Testis (tissue), 5 donors: ENCODE measurements at places on chromosomes 2 and 18. TPM values are rescaled to one million over a fixed set of nuclear protein-coding genes. Genes with fewer than 3 reads are reported as not detected.

- no peaks in the 10 kb centered on the region for H3K27me3 ChIP-seq
- no peak overlapping the region for H3K27ac ChIP-seq
- DNase-seq: no peak
- no peaks in the 10 kb centered on the region for H3K36me3 ChIP-seq
- H3K4me3 ChIP-seq: no peak overlapping the region
Observed at GRCh38 chr2:12350821-12351220, 365.9 kb upstream of the TRIB2 start.

- DNase-seq: peak; percentile 71
- H3K36me3 ChIP-seq: no peaks in the 10 kb centered on the region
- H3K27me3 ChIP-seq: no peaks in the 10 kb centered on the region
- H3K4me1 ChIP-seq: peaks cover 10% of the 10 kb centered on the region
- H3K4me3 ChIP-seq: no peak overlapping the region
Observed at GRCh38 chr2:63819765-63820717, 21.7 kb upstream of the UGP2 start.

GRCh38 chr18:10410472-10411308, 43.7 kb upstream of the APCDD1 start:
- no peak overlapping the region for H3K27ac ChIP-seq
- H3K36me3 ChIP-seq: no peaks in the 10 kb centered on the region
- H3K4me1 ChIP-seq: no peaks in the 10 kb centered on the region
- no peak overlapping the region for H3K4me3 ChIP-seq
- no peaks in the 10 kb centered on the region for H3K27me3 ChIP-seq

GRCh38 chr2:152166633-152167032, 8.9 kb downstream of the STAM2 start:
- no peaks in the 10 kb centered on the region for H3K27me3 ChIP-seq
- H3K4me1 ChIP-seq: peaks cover 14% of the 10 kb centered on the region
- DNase-seq: no peak
- H3K27ac ChIP-seq: no peak overlapping the region
- H3K36me3 ChIP-seq: no peaks in the 10 kb centered on the region

Gene FOXI3
- total RNA-seq: 2.3 TPM

DNA sequence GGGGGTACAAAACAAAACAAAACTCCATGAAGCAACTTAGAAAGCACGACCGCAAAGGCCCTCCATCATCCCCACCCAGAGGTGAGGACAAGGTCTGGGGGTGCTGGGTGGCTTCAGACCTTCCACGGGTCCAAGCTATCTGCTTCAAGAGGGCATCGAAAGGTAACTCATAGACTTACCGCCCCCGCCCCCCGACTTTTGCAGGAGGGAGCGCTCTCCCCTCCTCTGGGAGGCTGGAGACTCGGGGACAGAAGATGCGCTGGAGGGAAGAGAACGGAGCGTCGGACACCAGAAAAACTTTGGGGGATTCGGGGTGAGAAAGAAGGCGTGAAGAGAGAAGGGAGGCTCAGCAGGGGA, 300 bp upstream of the STON1 start:
- H3K27ac ChIP-seq: peak overlapping the region; percentile 77
- DNase-seq: no peak
- H3K4me1 ChIP-seq: no peaks in the 10 kb centered on the region
- peak overlapping the region; percentile 65 for H3K4me3 ChIP-seq
- no peaks in the 10 kb centered on the region for H3K27me3 ChIP-seq

DNA sequence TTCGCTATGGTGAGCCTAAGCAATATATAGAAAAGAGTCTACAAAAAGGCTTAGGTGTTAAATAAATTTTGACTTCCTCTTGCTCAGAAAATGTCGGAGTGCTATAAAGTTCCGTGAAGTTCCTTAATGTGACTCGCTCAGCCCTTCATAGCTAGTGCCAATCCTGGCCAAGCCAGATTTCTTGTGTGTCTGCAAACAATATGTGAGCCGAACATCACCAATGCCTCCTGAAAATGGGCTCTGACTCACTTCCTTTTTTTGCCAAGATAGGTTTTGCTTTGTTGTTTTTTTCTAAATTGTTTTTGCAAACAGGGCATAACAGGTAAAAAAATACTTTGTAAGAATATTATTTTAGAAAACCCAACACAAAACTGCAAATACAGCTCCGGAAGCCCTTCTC, 26.1 kb downstream of the CDC42EP3 start:
- H3K36me3 ChIP-seq: no peaks in the 10 kb centered on the region
- H3K4me3 ChIP-seq: no peak overlapping the region
- no peaks in the 10 kb centered on the region for H3K27me3 ChIP-seq

DNA sequence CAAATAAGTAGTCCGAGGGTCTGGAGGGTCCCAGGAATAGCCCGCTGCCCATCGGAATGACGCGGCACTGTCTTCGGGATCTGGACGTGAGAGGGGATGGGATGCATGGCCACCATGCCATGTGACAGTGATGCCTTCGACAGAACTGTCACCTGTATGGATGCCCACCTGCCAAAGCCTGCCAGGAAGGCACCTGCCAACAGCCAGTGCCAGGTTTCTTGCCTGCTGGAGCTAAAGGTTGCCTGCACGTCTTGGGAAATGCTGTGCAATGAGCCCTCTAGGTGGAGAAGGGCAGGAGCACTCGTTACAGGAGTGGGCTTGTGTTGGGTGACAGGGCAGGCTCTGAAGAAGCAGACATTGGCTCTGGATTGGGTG, 20.5 kb downstream of the GPR35 start:
- H3K27me3 ChIP-seq: no peaks in the 10 kb centered on the region
- no peak for DNase-seq
- H3K36me3 ChIP-seq: no peaks in the 10 kb centered on the region
- no peak overlapping the region for H3K4me3 ChIP-seq
- H3K4me1 ChIP-seq: no peaks in the 10 kb centered on the region

DNA sequence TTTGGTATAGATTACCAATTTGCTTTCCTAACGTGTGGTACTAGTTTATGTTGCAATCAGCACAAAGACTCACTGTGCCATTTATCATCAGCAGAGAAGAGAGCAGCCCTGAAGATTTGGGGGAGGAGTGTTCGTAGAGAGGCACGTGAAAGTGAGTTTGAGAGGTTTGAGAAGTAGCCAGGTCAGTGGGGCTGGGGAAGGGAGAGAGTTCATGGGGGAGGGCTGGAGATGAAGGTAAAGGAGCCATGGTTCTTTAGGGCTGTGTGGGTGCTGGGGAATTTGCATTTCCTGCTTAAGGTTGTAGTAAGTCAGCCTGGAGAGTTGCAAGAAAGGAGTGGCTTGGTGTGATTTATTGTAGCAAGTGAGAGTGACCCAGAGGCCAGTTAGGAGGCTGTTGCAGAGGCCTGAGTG, 172.1 kb downstream of the NEDD4L start:
- no peaks in the 10 kb centered on the region for H3K27me3 ChIP-seq
- DNase-seq: peak; percentile 47
- H3K4me3 ChIP-seq: no peak overlapping the region
- H3K4me1 ChIP-seq: no peaks in the 10 kb centered on the region
- no peak overlapping the region for H3K27ac ChIP-seq

DNA sequence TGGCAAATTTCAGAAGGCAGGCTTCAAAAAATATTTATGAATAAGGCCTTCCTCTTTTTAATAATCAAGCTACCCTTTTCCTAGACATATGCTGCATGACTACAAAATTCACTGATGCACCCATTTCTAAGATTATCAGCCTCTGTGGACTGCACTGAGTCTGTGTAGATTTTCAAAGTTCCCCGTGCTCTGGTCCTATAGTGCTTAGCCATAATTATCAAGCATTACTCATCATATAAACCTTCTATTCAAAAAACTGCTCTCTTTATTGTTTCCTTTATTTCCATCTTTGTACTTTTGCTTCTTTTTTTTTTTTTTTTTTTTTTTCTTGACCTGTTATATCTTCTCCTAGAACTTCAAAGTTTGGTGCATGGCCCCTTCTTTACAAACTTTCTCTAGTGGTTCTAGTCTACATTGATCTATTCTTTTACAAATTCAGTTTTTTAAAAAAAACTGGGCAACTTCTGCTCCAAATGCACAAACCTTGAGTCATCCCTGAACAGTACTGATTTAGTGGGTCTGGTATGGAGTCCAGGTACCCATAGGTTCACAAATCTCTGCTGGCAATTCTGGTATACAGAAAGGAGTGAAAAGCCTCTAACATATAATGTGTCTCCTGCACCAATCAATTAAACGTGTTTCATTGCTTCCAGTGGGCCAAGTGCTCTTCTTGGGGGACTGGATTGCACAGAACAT, 481.9 kb downstream of the NUP35 start:
- no peak for DNase-seq
- no peak overlapping the region for H3K4me3 ChIP-seq
- H3K4me1 ChIP-seq: peaks cover 5% of the 10 kb centered on the region
- H3K27me3 ChIP-seq: no peaks in the 10 kb centered on the region
- no peaks in the 10 kb centered on the region for H3K36me3 ChIP-seq

- H3K27ac ChIP-seq: no peak overlapping the region
- H3K27me3 ChIP-seq: no peaks in the 10 kb centered on the region
- peaks cover 8% of the 10 kb centered on the region for H3K4me1 ChIP-seq
- DNase-seq: no peak
- H3K36me3 ChIP-seq: no peaks in the 10 kb centered on the region
Observed at GRCh38 chr2:66538291-66538690, 103.4 kb downstream of the MEIS1 start.

DNA sequence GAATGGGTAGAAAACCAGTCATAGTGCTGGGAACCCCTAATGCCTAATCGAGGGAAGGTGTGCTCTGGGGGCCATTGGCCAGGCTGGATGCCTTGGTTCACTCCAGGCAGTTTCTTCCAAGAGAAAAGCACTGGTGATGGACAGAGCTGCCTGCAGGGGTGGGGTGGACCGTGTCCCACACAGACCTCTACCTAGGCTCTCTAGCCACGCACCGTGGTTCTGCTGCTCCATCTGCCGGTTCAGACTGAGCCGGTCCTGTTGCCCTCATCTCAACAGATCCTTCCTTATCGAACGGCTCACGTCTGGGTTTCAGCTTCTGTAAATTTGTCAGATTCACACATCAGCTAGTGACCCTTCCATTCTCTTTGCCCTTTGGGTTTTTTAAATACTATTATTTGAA, 46.4 kb downstream of the RALB start:
- no peak for DNase-seq
- H3K27ac ChIP-seq: no peak overlapping the region
- H3K27me3 ChIP-seq: no peaks in the 10 kb centered on the region
- H3K4me3 ChIP-seq: no peak overlapping the region

DNA sequence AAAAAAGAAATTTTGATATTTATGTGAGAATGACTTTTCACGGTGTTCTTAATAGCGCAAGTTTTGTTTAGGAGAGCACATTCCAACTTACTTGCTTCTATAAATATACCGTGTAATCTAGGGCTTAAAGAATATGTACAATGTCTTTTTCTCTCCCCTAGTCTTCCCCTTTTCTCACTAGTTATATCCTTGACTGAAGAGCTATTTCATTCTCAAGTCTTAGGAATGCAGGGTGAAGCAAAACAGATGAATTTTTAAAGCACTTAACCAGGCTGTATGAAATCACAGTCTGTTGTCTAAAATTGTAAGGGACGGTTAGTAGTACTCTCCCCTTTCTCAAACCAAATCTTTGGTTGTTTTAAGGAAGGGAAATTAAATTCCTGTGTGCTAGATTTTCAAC, 29.6 kb upstream of the SLC30A6 start:
- H3K27me3 ChIP-seq: no peaks in the 10 kb centered on the region
- H3K4me1 ChIP-seq: no peaks in the 10 kb centered on the region
- H3K27ac ChIP-seq: no peak overlapping the region
- no peak overlapping the region for H3K4me3 ChIP-seq

GRCh38 chr18:24413148-24413547, 13.3 kb upstream of the IMPACT start:
- no peaks in the 10 kb centered on the region for H3K36me3 ChIP-seq
- no peaks in the 10 kb centered on the region for H3K4me1 ChIP-seq
- DNase-seq: peak; percentile 37
- no peak overlapping the region for H3K4me3 ChIP-seq

Gene CD226
- 2.6 TPM for total RNA-seq

Gene EXOC6B
- 45.2 TPM for total RNA-seq
